ENCODE measurements at places on chromosomes 4 and X.

DNA sequence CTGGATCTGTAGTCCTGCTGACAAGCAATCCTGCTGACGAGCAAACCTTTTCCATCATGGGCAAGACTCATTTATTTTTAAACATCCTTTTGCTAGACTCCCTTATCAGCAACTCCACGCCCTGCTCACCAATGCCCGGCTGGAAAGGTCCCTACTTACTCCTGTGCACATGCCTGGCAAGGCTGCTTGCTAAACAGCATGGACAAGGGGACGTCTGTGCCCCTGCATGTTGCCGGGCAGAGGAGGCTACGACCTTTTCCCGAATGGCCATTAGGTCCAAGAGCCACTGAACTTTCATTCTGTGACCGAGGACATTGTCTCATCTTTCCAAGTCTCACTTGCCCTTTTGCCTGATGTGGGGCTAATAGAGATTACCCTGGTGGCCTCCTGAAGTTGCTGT is 98.6 kb downstream of the MGST2 start:
- no peak for DNase-seq

DNA sequence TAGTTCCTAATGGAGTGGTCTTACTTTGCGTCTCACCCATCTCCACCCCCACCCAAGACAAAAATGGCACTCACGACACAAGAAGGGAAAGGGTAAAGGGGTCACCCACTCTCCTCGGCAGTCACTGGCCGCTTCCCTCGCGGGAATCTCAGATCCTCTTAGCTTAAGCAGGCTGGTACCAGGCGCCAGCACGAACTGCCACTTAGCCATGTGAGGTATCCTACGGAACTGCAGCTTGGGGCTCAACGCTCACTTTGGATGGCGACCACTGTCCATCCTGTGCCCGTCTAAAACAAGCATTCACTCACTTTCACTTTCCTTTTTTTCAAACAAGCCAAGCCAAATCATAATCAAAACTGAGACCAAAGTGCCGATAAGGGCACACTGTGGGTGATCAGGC is 14.6 kb upstream of the MAGIX start:
- DNase-seq = no peak

DNA sequence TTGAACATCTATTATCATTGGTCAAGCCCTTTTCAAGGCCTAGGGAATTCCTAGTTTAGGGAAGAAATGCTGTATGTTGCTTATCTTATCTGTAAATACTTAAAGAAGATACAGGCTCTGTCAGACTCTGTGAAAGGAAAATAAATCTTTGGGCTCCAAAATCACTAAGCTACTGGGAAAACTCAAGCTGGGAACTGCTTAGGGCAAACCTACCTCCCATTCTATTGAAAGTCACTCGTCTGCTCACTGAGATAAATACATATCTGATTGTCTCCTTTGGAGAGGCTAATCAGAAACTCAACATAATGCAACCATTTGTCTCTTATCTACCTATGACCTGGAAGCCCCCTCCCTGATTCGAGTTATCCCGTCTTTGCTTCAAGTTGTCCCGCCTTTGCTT is 108.6 kb upstream of the NDST4 start:
- no peak for DNase-seq

- DNase-seq = no peak
Observed at GRCh38 chr4:25107827-25108516, 52.3 kb downstream of the SEPSECS start.

DNA sequence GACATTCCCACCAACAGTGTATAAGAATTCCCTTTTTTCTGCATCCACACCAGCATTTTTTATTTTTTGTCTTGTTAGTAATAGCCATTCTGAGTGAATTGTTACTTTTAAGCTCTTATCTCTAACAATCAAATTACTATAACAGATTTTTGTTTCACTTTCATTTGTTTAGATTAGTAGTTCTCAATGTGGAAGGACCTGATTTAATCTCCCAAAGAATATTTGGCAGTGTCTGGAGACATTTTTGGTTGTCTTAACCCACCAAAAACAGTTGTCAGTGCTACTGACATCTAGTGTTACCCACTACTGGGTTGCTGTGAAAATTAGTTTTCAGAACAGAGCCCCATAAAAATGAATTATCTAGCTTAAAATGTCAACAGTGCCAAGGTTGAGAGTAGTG is 37.9 kb downstream of the RUFY3 start:
- no peak for DNase-seq

DNA sequence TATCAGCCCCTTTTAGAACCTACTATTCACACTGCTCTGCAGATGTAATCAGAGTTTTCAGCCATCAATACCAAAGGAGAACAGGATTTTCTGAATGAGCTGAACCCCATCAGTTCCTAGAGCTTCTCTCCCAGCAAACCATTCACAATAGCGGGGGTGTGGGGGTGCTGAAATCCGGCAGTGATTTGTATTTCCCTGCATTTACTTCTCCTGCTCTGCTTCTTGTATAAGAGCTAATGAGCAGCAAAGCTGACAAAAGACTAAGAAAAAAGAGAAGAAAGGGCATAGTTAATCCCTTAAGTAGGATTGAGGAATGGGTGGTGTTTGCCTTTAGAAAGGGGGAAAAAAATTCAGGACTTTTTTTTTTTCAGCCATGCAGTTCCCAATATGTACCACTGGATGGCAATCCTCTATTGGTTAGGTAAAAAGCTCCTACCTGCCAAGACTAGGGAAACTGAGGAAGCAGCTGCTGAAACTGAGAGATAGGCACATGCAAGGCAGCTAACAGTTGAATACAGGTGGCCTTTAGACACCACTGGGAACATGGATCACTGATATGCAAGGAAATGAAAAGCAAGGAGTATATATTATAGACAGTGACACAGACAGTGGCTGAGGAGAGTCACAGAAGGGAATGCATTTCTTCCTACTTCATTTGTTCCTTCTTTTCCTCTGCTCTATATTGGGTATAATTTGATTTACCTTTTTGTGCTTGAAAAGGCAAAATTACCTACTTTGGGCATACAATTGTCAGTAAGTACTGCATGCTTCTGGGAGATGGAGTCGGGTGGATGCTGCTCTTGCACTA is 217.9 kb downstream of the HS6ST2 start:
- DNase-seq = no peak

DNA sequence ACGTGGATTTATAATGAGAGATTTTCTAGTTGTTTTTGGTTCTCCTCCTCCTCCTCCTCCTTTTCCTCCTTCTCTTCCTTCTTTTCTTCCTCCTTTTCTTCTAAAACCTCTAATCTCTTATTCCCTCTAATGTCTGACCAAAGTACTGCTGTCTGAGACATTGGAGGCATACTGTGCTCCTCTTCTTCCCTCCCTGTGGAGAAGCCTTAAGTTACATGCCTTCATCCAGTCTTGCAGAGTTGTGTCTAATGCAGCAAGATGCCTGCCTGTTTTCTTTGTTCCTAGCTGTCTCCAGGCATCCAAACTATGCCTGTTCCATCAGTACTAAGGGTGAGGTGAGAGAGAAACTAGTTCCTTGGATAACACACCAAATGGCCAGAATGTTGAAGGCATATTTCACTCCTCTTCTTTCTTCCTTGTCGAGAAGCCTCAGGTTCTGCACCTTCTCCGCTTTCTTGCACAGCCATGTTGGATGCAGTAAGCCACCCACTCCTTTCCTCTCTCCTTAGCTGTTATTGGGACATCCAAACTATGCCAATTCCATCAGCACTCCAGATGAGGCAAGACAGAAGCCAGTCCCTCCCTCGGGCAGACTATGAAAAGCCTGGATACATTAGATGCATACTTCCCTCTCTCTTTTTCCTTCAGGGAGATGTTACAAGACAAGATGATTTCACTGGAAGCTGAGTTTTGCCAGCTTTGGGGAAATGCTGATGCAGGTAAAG is 285.7 kb upstream of the TRAM1L1 start:
- DNase-seq = no peak

- no peak for DNase-seq
Observed at GRCh38 chrX:34238896-34239295, 106.8 kb upstream of the FAM47A start.

GRCh38 chrX:152896450-152896849 is 1.4 kb upstream of the ZNF185 start:
- no peak for DNase-seq

DNA sequence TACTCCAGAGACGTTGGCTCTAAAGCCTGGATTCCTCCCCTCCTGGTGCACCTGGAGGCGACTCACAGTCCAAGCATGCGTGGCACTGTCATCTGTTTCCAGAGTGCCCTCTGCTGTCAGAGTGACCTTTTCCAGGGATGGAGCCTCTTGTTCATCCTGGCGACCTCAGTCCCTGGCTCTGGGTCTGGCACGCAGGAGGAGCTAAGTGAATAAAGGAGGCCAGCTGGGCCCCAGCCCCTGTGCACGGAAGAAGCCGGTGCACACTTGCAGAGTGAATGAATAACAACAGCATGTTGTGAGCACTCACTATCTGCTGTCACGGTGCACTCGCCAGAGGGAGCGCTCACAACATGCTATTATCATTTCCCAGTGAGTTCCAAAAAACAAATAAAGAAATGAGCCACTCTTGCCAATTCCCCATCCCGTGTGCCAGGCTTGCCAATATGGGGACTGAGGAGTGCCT is 27.8 kb upstream of the PSAPL1 start:
- no peak for DNase-seq

DNA sequence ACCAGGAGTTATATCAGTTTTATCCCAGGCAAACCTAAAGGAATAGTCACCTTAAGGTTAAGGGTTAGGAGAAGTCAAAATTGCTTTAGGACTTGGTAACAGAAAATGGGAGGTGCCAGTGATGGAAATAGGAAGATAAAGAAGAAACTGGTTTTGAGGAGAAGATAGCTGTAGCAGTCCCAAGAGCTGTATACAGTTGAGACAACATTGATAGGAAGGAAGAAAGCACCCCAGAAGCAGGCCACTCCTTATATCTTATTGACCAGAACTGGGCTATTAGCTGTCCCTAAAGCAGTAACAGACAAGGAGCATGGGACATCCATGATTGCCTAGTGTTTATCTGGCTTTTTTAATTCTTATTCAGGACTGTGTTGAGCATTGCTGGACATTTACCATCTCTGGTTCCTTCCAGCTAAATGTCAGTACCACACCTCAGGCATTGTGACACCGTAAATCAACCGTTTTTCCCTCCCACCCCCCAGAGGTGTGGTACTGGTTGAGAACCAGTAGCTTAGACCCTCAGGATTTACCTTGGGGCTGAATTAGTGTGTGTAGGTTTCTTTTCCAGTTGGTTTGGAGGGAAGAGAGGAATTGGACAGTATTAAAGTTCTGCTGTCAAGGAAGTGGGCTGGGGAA is 2.0 kb upstream of the PGRMC2 start:
- DNase-seq = no peak

GRCh38 chrX:71532753-71533425 is at the start of gene OGT:
Gene OGT (plus strand): TSS chrX:71533104. CDS start chrX:71533300, 196 bp downstream.
- DNase-seq = peak; percentile 93

- DNase-seq = peak; percentile 17
Observed at GRCh38 chr4:16225167-16225862, 956 bp downstream of the TAPT1 start.

GRCh38 chr4:13527981-13528820 is 16.1 kb downstream of the NKX3-2 start:
- DNase-seq = peak; percentile 70

DNA sequence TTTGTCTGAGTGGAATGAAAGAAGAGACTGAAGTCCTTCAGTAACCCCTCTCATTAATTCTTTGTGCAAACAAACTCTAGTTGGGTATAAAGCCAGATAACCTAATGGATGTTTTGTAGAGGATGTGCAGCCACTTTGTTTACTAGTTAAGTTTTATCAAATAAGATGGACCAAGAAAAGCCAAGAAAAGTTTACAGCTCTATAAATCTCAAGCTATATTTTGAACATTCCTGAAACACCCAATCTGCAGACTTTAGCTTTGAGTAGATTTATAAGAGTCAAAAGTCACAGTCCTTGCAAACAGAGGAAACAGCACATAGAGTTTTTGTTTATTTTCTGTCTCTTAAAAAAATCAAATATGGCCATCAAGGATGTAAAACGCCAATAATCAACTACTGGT is 452.9 kb downstream of the SPRY1 start:
- no peak for DNase-seq

GRCh38 chr4:148776941-148777340 is 334.7 kb upstream of the NR3C2 start:
- DNase-seq = no peak

DNA sequence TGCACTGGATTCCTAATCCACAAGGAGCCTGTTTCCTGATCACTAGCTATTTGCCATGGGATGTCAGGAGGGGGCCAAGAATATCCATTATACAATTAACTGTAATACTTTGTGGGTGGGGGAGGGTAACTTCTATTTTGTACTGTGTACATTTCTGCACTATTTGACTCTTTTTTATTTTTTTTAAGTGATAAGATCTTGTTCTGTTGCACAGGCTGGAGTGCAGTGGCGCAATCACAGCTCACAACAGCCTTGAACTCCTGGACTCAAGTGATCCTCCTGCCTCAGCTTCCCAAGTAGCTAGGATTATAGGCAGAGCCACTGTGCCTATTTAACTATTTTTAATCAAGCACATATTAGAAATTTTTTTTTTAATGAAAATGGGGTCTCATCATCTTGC is 134.1 kb downstream of the ELOVL6 start:
- DNase-seq = no peak

GRCh38 chr4:98939892-98940298 is 11.0 kb upstream of the EIF4E start:
- no peak for DNase-seq

- DNase-seq = no peak
Observed at GRCh38 chr4:90105274-90105673, 21.9 kb upstream of the CCSER1 start.

DNA sequence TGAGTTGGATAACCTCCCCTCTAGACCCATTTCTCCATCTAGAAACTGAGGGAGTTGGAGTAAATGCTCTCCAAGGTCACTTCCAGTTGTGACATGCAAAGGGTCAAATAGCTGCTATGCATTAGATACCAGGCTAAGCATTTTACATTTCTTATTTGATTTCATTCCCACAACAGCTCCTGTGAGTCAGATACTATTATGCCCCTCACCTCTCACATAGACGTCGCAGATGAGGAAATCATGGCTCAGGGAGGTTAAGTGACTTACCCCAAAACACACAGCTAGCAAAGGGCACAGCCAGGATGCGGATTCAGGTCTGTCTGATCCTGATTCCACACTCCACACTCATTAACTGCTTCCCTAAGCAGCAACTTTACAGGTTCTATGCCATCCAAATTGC is 57.7 kb downstream of the PRPS1 start:
- DNase-seq = no peak

DNA sequence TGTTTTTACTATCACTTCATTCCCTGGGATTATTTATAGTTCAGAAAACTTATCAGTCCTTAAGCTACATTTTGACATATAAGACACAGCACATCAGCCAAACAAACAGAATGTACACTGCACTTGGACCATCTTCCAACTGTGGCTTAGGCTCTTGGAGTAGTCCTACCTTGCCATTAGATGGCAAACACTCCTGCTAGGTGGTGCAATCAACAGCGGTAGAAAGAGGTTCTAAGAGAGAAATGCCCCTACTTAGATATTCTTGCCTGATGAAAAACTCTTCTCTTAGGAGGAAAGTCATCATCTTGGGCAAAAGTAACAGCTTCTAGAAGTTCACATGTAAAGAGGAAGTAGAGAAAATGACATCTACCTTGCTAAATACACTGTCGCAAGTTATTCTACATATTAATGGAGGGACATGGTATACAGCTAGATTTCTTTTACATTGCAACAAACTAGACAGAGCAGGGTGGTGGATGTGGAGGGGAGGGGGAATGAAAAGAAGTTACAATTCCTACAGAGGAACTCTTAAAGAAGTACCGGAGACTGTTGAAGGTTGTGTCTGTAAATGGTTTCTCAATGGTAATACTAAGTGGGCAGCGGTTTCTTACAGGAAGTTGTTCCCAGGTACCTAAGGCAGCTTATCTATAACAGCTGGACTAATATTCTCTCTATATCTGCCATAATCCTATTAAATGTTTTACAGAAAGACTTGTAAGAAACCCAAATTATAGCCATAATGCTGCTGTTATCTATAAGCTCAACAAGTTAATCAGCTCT is 8.1 kb upstream of the STPG2 start:
- no peak for DNase-seq
